ENCODE measurements at places on chromosomes 12 and 14.
A peak's percentile ranks its signal among the peaks of the same experiment; 100 is the strongest.

- DNase-seq, result no peak
Observed at GRCh38 chr14:75453817-75454434, 26.1 kb downstream of the JDP2 start.

GRCh38 chr12:1591543-1591942, 2.8 kb downstream of the FBXL14 start:
- DNase-seq, result no peak

DNA sequence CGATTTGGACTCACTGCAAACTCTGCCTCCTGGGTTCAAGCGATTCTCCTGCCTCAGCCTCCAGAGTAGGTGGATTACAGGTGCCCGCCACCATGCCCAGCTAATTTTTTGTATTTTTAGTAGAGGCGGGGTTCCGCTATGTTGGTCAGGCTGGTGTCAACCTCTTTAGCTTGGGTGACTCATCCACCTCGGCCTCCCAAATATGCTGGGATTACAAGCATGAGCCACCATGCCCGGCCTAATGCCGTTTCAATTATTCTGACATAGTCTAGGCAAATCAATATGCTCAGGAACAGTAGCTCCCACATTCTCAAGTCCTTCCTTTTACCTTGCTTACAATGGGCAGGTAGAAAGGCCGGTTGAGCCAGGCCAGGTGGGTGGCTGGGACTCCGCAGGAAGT, 82.0 kb upstream of the EEA1 start:
- no peak for DNase-seq

DNA sequence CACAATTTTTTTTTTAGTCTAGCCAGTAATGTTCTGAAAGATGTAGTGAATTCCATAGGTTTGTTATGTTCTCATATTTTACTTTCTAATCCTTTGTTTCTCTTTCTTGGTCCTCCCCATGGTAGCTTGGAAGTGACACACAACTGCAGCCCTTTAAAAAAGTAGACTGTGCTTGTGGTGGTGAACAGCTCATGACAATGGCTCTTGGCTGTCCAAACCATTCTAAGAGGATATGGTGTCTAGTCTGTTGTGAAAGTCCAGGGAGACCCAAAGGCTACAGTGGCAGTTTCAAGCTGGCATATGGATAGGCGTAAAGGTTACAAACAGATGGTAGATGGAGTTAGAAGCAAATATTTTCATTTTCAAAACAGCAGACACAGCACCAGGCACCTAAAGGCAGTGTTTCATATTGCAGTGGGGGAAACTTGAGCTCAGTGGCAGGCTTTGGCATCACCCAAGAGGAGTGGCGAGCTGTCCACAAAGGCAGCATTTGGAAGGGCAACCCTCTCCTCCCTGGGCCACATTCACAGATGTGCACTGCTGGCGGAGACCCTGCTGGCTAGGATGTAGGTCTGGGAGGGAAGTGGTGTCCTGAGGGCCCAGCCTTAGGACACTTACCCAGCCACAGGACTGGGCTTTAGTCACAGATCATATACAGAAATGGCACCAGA, 102.1 kb downstream of the DYRK2 start:
- DNase-seq, result no peak

- DNase-seq, result no peak
Observed at GRCh38 chr12:12398026-12398859, 41.4 kb downstream of the BORCS5 start.

GRCh38 chr12:92216092-92216491, 70.4 kb upstream of the BTG1 start:
- no peak for DNase-seq

DNA sequence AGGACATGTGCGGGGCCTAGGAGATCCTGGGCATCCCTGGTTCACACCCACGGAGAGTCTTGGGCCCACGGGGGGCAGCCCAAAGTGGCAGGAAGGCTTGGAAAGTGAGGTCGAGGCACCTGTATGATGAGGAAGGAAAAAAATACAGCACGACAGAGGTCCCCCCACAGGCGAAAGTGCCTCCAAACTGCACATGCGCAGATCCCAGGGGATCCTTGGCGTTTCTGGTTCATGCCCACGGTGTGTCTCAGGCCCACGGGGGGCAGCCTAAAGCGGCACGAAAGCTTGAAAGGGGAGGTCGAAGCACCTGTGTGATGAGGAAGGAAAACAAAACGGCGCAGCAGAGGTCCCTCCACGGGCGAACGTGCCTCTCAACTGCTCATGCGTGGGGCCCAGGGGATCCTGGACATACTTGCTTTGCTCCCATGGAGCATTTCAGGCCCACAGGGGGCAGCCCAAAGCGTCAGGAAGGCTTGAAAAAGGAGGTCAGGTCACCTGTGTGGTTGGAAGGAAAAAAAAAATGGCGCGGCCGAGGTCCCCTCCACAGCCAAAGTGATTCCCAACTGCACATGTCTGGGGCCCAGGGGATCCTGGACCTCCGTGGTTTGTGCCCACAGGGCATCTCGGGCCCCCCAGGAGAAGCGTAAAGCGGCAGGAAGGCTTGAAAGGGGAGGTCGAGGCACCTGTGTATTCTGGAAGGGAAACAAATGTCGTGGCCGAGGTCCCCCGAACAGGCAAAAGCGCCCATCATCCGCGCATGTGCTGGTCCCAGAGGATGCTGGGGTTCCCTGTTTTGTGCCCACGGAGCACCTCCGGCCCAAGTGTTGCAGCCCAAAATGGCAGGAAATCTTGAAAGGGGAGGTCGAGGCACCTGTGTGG, 582.6 kb downstream of the ALG10 start:
- peak; percentile 12 for DNase-seq

DNA sequence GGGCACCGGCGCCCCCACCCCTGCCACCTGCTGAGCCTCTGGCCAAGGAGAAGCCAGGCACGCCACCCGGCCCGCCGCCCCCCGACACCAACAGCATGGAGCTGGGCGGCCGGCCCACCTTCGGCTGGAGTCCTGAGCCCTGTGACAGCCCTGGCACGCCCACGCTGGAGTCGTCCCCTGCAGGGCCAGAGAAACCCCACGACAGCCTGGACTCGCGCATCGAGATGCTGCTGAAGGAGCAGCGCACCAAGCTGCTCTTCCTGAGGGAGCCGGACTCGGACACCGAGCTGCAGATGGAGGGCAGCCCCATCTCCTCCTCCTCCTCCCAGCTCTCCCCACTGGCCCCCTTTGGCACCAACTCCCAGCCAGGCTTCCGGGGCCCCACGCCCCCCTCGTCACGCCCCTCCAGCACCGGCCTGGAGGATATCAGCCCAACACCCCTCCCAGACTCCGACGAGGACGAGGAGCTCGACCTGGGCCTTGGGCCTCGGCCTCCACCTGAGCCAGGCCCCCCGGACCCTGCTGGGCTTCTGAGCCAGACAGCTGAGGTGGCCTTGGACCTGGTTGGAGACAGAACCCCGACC, 6.5 kb downstream of the SETD1B start:
- DNase-seq, result peak; percentile 54

- no peak for DNase-seq
Observed at GRCh38 chr12:122449317-122449716, 26.8 kb upstream of the CLIP1 start.

DNA sequence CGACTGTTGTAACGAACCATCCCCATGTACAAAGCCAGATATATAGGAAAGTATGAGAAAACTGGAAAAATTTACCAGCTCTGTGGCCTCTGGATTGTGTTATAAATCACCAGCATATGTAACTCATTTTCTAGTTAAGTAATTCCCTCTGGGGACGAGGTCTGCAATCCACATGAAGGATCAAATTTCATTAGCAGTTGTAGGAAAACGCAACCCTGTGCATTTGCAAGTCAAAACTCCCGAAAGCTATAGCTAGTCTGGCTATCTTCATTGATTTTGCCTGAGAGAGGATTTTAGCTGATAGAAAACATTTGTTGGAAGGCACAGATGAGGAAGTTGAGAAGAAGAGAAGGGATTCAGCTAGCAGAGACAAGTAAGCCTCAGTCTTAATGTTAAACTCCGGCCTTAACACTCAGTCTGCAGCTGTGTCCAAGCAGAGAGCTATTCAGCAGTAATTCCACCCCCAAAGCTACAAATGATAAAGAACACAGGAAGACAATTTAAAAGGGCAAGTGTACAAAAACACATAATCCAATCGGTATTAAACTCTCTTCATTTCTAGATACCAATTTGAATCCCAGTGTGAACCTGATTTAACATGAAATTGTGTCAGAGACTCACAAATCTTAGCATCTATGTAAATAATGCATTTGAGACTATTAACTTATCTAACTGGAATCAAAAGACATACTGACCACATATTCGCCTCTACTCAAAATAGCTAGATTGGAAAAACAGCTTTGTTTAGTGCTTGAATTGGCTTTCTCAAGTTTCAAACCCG, 54.2 kb upstream of the CERS5 start:
- DNase-seq, result no peak

GRCh38 chr12:94418517-94418916, 41.1 kb downstream of the CEP83 start:
- no peak for DNase-seq

DNA sequence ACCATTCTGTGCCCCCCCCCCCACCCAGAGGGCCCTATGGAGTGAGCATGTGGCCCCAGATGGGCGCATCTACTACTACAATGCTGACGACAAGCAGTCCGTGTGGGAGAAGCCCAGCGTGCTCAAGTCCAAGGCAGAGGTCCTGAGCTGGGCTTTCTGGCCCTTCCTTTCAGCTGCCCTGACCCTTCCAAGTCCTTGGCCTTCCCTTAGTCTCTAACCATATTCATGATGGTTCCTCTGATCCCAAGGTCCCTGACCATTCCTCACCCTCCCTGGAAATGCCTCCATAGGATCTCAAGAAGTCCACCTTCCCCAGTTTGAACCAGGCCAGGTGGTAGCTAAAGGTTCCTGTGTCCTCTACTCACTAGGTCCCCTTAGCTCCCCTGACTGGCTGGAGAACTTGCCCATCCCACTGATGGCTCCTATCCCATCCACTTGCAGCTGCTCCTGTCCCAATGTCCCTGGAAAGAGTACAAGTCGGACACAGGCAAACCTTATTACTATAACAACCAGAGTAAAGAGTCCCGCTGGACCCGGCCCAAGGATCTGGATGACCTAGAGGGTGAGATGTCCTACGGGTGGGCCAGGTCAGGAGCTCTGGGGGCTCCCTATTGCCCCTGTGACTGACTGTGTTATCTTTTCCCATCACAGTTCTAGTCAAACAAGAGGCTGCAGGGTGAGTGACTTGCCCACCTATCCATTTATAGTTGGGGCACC, 9.8 kb downstream of the PRPF40B start:
- no peak for DNase-seq

- DNase-seq, result peak; percentile 69
Observed at GRCh38 chr12:7130701-7131501, 730 bp downstream of the CLSTN3 start.

DNA sequence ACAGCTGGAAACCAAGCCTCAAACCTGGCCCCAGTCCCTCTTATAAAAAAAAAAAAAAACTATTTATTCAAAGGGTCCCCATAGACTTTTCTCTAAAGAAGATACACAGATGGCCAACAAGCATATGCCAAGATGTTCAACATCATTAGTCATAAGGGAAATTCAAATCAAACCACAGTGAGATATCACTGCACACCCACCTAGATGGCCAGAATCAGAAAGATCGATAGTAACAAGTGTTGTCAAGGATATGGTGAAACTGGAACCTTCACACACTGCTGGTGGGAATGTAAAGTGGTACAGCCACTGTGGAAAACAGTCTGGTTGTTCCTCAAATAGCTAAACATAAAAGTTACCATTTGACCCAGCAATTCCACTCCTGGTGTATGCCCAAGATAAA, 5.9 kb upstream of the NFYB start:
- no peak for DNase-seq

DNA sequence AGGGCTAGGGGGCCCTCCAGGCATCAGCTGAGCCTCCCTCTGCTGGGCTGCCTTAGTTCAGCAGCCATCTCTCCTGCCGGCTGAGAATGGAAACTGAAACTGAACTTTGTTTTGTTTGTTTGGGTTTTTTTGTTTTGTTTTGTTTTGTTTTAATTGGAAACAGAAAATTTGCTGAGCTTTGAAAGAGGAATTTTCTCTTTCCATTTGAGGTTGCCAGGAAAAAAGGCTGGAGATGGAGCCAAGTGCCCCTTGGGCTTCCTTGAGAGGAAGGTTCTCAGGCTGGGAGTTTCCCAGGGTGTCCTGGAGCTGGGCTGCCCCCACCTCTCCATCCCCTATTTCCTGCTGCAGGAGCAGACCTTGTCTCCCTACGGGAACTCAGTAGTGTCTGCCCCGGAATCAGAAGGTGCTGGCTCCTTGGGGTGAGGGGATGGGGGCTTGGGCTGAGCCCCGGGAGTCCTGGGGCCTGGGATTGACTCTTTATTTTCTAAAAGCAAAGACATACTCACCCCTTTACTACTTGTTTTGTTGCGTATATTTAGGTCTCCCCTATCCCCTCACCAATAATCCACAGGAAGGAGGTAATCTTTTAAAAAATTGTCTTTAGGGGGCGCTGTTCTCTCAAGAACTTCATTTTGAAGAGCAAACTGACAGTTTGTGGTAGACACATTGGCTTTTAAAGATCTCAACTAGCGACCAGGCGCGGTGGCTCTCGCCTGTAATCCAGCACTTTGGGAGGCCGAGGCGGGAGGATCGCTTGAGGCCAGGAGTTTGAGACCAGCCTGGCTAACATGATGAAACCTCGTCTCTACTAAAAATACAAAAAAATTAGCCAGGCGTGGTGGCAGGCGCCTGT, 21.3 kb upstream of the OASL start:
- peak; percentile 57 for DNase-seq

DNA sequence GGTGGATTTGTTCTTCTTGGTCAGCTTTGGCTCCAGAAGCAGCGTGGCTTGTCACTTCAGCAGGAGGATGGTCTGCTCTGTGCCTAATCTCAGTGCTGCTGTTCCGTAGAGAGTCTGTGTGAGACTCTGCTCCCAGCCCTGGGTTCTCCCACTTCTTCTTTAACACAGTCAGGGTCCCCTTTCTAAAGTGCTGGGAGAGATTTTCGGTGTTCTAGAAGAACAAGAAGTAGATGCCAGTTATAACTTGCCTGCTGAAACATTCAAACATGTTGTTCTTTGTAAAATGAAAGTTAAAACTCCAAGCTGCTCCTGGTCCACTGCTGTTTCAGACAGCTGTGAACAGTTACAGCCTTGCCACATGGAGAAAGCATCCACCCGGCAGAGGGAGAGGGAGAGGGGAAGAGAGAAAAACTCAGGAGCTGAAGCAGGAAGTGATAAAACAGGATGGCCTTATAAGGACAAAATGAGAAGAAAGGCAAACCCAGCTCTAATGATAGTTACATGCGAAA, 55.2 kb upstream of the CERS5 start:
- no peak for DNase-seq

DNA sequence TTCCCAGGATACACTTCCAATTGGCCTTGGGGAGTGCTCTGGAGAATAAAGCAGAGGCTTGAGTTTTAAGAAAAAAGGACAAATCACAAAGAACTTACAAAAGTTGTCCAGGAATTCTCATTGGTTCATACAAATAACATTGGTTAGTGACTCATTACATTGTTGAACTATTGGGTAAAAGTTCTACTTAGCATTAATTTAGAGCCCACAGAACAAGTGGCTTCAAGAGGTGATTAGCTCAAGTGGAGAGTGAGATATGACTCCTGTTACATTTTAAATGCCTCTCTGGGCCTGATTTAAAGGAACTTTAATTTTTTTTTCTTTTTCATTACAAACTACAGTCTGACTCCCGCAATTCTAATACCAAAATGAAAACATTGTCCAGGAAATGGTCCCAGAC, 72.9 kb downstream of the ASCL4 start:
- no peak for DNase-seq

Data from mucosa of descending colon (tissue), 3 donors.